ENCODE measurements at places on chromosomes 2 and 18. TPM values are rescaled to one million over a fixed set of nuclear protein-coding genes. Genes with fewer than 3 reads are reported as not detected.

DNA sequence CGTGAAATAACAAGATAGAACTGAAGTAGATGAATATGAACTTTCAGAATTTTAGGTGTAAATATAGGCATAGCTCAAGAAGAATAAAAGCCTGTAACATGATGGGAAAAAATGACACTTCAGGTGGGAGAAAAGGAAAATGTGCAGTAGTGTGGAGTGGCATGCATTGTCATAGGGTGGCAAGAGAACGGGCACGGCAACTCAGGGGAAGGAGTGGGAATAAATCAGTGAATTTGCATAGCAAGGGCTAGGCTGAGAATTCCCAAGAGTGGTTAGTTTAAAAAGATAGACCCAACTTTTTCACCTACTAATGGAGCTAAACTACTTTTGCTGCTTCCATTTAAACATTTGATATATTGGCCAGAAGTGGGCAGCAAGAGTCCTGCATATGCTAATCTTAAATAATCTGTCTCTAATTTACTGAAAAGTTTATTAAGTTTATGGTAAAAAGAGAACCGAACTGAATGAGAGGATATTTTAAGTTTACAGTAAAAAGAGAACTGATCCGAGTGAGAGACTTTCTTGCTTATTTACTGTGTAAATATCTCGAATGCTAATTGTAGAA lies 228.1 kb downstream of the CTNNA2 start:
- no peak overlapping the region for H3K27ac ChIP-seq
- DNase-seq, result no peak

GRCh38 chr2:52340171-52340570 lies 1308.2 kb upstream of the NRXN1 start:
- H3K27me3 ChIP-seq, result no peaks in the 10 kb centered on the region
- H3K27ac ChIP-seq, result no peak overlapping the region
- H3K4me1 ChIP-seq, result no peaks in the 10 kb centered on the region
- no peak overlapping the region for H3K4me3 ChIP-seq
- DNase-seq, result no peak

DNA sequence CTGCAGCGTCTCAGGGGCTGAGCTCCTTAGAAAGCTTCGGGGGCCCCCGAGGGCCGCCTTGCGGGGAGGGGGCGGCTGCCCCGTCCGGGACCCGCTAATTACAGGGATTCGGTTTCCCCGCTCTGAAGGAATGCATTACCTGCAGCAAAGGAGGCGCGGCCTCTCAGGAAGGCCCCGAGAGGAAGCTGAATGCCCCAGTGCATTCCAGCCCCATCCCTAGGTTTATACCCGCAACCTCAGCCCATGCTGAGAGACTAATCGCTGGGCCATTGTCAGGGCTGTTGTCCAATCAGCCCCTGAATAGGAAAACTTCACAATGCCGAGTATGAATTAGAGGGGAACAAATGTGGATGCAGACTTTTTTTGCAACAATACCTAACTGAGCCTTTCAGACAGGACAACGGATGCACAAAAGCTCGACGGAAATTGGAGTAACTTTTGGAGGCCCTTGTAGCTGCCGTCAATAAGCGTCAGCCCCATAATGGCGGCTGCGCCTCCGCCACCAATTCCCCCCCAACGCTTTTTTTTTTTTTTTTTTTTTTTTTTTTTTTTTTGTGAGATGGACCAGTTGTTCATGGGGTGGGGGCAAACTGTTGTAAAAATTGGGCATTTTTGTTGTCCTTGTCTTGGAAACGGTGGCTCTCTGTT lies 138.6 kb upstream of the SIX3 start:
- DNase-seq, result no peak
- no peak overlapping the region for H3K4me3 ChIP-seq
- peaks cover 80% of the 10 kb centered on the region for H3K27me3 ChIP-seq
- H3K4me1 ChIP-seq, result peaks cover 29% of the 10 kb centered on the region
- H3K27ac ChIP-seq, result no peak overlapping the region

DNA sequence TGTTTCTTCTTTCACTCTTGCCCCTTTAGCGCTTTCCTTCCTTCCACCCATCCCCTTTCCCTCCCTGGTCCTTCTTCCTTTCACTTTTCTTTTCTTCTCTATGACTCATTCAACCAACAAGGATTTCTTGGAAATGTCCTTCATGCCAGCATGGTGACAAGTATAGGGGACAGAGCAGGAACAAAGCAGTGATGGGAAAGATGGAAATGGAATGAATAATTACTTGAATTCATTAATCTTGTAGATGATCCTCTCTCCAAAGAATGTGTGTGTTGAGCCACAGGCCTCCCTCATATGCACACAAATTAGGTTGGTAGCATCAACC lies 1.5 kb downstream of the VAMP5 start:
- peaks cover 37% of the 10 kb centered on the region for H3K4me1 ChIP-seq
- H3K27ac ChIP-seq, result peak overlapping the region; percentile 91
- DNase-seq, result no peak

TM4SF20 gene
- not detected for total RNA-seq

EVX2 gene
- not detected for total RNA-seq
